Hippocampal formation (tissue), 2 donors: ENCODE measurements at places on chromosomes 11 and 22.

DNA sequence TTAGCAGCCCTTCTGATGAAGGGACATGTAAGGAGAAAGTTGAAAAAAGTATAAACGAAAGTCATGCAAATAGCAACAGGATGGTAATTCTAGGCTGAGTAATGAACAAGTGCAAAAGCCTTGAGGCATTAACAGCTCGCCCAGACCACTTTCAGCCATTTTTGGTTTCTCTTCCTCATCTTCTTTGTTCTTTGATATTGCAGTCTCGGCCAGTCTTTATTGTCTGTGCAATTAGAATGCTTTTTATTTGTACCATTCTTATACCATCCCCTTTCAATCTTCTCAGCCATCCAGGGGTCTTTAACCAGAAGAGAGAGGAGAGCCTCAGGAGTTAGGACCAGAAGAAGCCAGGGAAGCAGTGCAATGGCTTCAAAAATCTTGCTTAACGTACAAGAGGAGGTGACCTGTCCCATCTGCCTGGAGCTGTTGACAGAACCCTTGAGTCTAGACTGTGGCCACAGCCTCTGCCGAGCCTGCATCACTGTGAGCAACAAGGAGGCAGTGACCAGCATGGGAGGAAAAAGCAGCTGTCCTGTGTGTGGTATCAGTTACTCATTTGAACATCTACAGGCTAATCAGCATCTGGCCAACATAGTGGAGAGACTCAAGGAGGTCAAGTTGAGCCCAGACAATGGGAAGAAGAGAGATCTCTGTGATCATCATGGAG, 7.3 kb downstream of the TRIM34 start:
- DNase-seq: no peak

DNA sequence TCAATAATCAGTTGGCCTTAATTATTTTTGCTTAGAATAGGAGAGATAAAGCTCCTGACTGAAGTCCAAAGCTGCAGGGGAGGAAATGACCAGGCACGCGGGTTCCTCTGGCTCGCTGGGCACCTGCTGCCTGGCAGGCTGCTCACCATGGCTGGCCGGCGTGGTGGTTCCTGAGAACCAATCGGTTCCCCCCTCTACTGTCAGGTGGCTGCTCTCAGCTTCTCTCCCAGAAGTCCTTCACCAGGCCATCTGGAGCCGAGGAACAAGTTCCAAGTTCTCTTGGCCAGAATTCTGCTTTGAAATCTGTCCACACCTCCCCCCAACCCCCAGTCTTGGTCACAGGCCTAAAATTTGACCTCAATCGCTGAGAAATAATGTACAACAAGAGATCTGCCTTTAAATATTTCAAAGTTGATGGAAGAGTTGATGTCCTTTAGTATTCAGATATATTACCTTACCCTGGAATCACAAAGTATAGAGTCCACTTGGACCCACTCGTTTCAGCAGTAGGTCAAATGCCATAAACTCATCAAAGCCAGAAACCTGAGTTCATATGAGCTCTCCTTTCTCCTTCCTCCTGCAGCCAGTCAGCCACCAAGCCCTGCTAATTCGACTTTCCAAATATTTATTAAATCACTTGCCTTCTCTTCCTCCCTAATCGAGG, 25.2 kb downstream of the EXPH5 start:
- DNase-seq: no peak

- DNase-seq: no peak
These were observed 585 bp downstream of the THYN1 start for GRCh38 chr11:134252346-134253187.

GRCh38 chr11:71322192-71322735, 69.9 kb upstream of the SHANK2 start:
- no peak for DNase-seq

- peak; percentile 55 for DNase-seq
These were observed 27.8 kb upstream of the ROBO3 start for GRCh38 chr11:124837491-124837856.

DNA sequence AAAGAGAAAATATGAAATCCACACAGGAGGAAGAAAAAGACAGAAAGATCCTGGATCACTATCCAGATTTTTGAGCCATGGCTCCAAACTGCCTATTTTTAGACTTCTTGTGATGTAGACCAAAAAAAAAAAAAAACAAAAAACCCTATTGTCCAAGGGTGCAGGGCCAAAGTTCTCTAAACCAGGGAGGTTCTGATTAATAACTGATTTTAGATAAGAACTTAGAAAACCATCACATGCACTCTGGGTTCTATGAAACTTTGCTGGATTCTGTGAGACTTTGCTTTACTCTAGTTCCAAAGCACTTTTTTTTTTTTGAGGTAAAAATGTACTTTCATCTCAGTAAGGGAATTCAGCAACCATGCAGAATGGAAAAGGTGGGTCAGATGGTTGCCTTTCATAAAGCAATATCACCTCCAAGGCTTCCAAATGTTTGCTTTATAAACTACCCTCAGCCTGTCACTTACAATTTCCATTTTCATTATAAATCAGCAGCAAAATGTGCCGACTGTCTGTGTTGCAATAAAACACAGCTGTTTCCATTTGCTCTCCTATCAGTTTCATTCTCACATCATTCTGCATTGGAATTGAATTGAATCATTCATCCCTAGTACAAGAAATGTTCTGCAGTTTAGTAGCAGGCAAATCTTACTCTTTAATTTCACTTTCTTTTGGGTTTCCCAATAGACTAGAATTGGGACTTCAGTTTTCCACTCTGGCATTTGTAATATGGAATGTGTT, 1584.3 kb upstream of the RAG2 start:
- DNase-seq: no peak

DNA sequence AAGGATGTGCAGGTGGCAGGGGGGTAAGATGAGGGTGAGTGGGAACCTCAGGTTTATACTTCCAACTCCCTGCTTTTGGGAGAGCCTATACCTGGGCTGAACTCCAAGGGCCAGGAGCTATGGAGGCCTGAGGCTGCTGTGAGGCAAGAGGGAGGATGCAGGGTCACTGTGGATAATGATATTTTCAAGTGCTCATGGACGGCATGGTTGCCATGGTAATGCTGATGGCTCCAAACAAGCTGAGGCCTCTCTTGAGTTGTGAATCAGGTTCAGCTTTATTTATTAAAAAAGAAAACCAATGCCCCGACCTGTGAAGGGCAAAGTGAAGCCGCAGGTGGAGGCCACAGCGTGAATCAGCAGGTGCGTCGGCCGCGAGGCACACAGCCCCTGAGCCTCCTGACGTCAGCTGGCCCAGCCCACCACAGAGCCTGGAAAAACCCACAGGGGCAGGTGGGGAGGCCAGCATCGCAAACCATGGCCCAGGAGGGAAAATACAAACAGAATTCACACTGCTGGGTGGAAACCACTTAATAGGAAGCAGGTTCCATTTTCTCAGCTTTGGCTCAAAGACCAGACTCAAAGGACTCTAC, 17.4 kb upstream of the CREB3L1 start:
- DNase-seq: no peak

DNA sequence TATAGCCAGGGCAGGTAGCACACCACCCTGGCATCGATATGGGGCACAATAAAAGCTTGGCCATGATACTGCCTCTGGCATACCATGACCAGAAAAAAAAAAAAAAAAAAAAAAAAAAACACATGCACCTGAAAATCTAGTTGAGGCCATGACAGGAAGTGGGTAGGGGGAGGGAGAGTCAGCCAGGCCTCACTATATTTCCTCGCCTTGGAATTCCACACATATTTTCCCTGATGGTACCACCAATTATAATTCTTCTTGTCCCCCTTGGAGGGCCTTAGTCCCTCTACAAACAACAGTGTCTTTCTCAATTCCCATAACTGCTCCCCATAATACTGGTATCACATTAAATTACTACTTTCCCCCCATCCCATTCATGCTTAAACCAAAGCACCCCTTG, 12.6 kb upstream of the CHKA start:
- DNase-seq: no peak

- no peak for DNase-seq
These were observed 21.0 kb downstream of the MTMR3 start for GRCh38 chr22:29904020-29904419.
